ENCODE measurements at places on chromosomes 13 and 19.

- no peak for DNase-seq
Measured at GRCh38 chr13:22175815-22176214, 504.9 kb downstream of the FGF9 start.

DNA sequence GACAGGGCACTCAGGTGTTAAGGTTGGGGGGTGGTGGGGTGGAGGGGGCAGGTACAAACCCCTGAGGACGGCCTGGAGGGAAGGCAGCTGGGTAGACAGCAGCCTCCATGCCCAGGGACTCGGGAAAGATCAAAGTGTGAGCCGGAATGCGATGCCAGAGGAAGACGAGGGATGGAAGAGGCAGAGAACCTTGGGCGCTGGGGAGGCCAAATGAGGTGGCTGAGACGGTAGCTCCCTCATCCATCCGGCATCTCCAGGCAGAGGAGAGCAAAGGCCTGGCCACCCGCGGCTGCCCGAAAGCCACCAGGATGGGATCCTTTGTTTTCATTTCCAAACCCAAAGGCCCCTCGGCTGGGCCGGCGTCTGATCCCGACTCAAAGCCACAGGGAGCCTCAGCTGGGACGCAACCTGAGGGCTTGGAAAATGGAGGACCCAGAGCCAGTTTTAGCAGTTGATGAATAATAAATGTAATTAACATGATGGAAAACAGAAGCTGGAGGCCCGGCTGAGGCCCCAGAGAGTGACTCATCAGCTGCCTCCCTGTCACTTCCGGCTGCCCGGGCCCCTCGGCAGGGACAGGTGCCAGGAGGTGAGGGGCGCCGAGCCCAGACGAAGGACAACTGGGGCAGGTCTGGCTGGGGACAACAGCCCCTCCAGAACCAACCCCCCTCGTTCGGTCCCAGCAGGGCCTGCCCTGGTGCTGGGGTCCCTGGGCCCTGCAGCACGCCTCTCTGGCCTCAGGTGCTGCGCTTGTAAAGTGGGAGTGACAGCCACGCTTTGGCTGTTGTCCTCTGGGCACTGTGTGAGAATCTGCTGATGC lies 61.6 kb downstream of the CEBPG start:
- DNase-seq = peak; percentile 4

DNA sequence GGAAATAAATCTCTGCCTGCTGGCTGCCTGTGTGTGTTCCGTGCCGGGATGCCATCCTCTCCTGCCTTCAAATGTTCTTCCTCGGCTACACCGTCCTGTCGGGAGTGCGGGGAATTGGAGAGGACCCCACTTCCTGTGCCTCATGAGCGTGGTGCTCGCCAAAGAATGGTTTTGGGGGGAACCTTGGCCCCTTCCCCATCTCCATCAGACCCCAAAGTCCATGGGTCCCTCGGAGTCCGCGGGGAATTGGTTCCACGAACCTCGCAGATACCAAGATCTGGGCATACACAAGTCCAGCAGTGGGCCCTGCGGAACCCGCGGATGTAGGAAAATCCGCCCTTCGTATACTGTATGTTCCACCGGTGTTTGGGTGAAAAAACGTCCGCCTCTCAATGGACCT lies 2.3 kb upstream of the ZNF865 start:
- DNase-seq = no peak

DNA sequence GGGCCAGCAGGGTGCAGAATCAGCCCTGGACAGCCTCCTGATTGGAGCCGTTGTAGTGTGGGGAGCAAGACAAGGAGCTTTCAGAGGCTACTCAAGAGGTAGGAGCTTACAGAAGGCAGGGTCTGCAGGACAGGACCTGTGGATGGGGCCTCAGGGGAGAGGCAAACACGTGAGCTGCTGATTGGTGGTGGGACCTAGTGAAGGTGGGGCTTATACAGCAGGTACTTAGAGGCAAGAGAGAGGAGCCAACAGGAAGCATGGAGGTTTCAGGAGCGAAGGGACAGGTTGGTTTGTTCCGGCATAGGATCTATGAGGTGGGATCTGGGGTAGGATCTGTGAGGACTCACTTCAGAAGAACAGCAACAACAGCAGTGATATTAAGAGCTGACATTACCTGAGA lies 32.4 kb downstream of the ZSWIM4 start:
- DNase-seq = no peak

GRCh38 chr13:112803422-112803821 lies 113.6 kb downstream of the ATP11A start:
- no peak for DNase-seq

GRCh38 chr19:46298479-46299003 lies 1.7 kb downstream of the HIF3A start:
- no peak for DNase-seq

DNA sequence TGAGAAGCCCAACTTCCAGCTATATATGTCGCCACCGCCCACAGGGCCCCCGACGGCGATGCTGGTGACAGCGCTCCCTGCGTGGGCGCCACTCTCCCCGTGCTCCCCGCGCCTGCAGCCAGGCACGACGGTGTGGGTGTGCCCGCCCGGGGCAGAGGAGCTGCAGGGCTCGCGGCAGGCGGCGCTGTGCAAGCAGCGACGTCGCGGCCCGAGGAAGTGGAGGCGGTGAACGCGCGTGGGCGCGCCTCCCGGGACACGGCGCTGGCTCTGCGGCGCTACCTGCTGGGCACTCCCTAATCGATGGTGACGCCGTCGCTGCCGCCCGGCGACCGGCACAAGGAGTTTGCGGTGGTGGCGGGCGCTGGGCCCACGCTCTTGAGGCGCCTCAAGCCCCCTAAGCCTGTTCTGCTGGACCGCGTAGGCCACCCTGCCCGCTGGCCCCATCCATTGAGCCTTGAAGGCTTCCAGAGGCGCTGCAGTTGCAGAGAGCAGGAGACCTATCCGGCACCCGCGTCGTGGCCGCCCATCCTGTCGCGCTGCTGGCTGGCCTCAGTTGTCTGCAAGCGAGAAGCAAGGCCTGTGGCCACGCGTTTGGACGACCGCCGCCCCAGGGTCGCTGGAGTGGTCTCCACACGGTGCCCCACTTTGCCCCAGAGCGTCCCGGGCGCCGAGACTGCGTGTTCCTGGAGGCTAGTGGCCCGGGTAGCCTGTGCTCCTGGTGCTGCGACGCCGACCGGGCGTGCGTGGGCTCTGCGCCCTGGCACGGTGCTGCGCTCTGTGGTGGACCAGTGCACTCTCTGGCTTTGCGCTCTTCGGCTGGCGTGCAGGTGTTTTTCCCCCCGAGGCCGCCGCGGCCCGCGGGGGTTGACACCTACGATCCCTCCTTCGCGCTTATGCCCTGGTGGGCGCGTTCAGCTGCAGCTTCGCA lies 23.1 kb downstream of the LRFN3 start:
- no peak for DNase-seq

DNA sequence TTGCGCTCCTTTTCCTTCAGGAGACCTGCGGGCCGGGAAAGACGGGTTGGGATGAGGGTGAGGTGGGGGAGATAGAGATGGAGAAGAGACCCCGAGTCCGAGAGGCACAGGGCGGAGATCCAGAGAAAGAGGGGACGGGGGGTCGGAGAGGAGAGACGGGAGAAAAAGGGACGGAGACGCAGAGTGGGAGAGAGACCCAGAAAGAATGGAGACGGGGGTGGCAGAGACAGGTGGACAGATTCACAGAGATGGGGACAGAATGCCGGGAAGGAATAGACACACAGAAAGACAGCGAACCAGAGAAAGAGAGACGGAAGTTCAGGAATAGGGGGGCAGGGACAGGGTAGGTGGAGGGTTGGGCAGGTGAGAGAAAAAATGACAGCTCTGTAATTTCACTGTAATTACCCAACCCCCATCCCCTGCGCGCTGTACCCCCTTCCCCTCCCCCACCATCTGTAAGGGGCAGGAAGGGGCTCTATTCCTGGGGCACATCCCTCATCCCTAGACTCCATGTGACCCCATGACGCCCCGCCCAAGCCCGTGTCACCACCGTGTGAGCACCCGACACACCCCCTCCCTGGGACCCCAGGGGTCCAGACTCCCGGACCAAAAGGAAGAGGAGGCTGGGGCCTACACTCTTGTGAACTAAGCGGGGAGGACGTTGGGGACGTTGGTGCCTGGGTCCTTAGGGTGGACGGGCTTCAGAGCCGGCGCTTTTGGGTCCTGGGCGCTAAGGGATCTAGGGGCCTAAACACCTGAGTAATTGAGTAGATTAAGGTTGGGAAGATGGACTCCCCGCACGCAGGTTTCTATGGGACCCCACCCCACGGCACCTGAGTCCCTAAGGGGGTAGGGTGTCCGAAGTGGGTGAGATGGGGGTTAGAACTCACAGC lies 967 bp downstream of the DBP start:
- DNase-seq = no peak

- DNase-seq = no peak
Measured at GRCh38 chr19:49295208-49295880, 29.6 kb downstream of the SLC6A16 start.

- no peak for DNase-seq
Measured at GRCh38 chr19:13788991-13789390, 6.3 kb upstream of the ZSWIM4 start.

DNA sequence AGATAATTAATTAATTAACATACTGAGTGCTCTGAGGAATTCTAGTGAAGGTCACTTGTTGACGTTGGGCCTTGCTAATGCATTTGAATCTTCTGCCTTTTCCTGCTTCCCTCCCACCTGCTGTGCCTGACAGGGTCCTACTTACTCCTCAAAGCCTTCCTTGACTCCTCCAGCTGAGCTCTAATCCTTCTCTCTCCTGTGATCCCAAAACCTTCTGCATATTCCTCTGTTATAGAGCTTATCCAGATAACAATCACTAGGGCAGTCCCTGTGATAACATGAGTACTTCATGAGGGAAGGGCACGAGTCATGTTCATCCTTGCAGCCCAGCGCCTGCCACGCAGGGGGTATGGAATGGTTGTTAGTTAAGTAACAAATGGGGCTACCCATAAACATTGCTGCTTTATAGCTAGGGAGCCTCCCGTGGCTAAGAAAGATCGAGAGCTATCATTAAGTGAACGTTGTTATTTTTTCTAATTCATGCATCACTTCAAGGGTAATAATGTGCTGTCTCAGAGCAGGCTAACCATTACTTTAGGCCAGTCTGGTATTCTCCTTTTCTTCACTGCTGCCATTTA lies 19.1 kb upstream of the SPATA13 start:
- DNase-seq = no peak
